SJCRH30 (cell line): ENCODE measurements at places on chromosomes 11 and 22. TPM values are rescaled to one million over a fixed set of nuclear protein-coding genes. Genes with fewer than 3 reads are reported as not detected.

- no peak overlapping the region for H3K4me3 ChIP-seq
- no peaks in the 10 kb centered on the region for H3K36me3 ChIP-seq
- peaks cover 35% of the 10 kb centered on the region for H3K4me1 ChIP-seq
- peak; percentile 86 for DNase-seq
- H3K27ac ChIP-seq: peak overlapping the region; percentile 64
These were observed 125.2 kb downstream of the MICAL2 start for GRCh38 chr11:12235553-12235946.

DNA sequence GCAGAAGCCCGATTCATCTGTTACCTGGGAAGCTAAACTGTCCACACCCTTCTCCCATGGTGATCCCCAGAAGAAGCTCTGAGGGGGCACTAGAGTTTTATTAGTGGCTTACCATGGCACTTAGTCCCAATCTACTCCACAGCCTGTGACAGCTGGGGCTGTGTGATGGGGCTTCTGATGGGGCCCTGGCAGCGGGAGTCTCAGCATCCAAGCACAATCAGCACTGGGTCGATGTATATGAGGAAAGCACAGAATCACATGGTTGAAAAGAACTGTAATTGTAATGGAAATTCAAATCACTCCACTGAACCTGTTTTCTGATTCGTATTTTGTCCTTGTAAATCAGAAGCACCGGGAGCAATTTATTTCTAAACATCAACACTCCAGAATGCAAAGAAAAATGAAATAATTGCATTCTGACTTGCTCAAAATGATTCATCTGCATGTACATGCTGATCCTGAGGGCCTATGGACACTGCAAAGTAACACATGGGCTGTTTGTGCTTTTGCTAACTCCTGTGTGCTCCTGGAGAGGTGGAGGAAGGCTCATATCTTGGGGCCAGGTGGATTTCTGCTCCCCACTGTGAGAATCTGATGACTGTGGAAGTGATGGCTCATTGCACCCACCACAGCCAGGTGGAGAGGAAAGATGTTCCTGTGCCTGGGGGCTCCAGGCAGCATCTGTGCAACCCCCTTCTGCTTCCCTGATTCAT is 203.0 kb downstream of the KIRREL3 start:
- H3K4me1 ChIP-seq: no peaks in the 10 kb centered on the region
- DNase-seq: no peak
- no peaks in the 10 kb centered on the region for H3K36me3 ChIP-seq
- no peak overlapping the region for H3K27ac ChIP-seq
- H3K4me3 ChIP-seq: no peak overlapping the region

The NRIP3 gene
- total RNA-seq: 10.1 and 13.2 TPM in 2 replicates

- H3K4me1 ChIP-seq: no peaks in the 10 kb centered on the region
- H3K4me3 ChIP-seq: no peak overlapping the region
- no peak for DNase-seq
- H3K27me3 ChIP-seq: 0 out of 2 replicates have a peak, but pooled peaks cover 4% of the 10 kb centered on the region
- no peaks in the 10 kb centered on the region for H3K36me3 ChIP-seq
These were observed 138.9 kb downstream of the MPPED1 start for GRCh38 chr22:43550672-43551071.

DNA sequence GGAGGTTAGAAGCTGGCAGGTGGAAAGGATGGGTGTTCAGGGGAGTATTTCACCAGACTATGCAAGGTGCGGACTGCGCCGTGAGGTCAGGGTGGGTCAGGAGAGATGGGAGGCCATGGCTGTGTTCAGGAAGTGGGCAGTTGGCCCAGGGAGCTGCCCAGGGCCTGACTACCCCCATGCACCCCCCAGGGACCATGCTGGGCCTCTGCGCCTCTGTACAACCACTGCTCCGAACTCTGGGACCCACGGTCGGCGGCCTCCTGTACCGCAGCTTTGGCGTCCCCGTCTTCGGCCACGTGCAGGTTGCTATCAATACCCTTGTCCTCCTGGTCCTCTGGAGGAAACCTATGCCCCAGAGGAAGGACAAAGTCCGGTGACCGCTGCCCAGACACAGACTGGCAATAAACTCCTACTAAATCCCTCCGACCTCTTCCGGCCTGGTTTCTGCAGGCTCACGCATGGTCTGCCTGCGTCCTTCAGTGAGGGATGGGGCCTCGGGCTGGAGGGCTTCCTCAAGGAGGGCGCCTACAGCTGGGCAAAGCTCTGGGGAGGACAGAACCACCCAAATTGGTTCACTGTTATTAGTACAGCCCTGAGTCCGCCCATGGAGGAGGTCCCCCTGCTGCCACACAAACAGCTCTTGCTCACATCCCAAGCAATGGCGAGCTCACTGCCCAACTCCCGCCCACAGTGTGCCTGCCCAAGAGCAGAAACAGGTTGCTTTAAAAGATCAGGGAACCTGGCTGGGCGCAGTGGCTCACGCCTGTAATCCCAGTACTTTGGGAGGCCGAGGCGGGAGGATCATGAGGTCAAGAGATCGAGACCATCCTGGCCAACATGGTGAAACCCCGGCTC is 4.2 kb downstream of the PHLDA2 start:
- no peak for DNase-seq
- H3K27ac ChIP-seq: no peak overlapping the region
- H3K4me3 ChIP-seq: no peak overlapping the region
